ENCODE measurements at places on chromosomes 16 and 17.

DNA sequence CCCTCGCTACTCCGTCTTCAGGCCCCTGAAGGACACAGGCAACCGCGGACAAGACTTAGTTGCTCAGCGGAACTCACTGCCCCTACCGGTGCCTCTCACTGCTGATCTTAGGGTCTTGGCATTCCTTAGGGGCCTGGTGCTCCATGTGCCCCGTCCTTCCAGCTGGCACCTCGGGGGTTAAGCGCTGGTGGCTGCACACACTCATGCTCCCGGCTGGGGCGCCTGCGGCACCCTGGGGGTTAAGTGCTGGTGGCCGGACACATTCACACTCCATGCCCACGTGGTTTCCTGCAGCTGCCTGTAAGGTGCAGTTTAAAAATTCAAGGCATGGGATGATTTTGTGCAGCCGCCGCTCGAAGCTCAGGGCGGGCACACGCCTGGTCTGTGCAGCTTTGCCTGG lies 45.1 kb downstream of the BAIAP2 start:
- DNase-seq: no peak

- DNase-seq: no peak
Measured at GRCh38 chr17:63075969-63076368, 109.9 kb downstream of the TANC2 start.

DNA sequence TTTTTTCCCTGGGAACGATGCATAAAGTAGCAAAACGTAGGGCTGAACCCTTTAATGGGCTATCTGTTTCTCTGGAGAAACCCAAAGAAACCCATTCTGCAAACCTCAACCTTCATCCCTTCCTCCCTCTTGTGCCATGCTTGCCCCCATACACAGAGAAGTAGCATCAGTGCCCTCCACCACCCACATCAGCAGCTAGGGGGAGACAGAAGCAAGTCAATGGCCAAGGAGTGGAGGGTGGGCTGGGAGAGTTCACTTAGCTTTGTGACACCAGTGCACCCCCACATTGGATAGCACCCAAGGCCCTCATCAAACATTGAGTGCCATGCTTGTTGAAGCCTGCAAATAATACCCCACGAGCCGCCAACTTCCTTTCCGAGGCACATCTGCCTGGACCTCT lies 282.4 kb downstream of the ABCC12 start:
- DNase-seq: no peak

GRCh38 chr17:42178817-42179216 lies 2.1 kb downstream of the KCNH4 start:
- no peak for DNase-seq

DNA sequence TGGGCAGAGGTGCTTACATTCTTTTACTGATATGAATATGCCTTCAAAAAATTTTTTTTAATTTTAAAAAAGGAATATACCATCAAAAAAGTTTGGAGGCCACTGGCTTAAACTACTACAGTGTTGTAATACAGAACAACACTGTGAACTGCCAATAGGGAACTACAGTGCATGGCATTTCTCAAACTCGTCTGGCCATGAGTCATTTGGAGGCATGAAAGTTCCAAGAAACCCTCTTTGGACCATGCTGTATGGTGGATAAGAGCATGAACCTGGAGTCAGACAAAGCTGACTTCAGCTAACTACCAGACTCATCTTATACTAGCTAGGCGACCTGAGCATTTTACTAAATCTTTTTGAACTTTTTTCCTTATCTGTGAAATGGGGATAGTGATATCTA lies 9.2 kb upstream of the NF1 start:
- DNase-seq: no peak

GRCh38 chr16:20307240-20307671 lies 20.1 kb downstream of the GP2 start:
- no peak for DNase-seq

GRCh38 chr17:7167832-7168231 lies 11.3 kb downstream of the ASGR1 start:
- DNase-seq: no peak

DNA sequence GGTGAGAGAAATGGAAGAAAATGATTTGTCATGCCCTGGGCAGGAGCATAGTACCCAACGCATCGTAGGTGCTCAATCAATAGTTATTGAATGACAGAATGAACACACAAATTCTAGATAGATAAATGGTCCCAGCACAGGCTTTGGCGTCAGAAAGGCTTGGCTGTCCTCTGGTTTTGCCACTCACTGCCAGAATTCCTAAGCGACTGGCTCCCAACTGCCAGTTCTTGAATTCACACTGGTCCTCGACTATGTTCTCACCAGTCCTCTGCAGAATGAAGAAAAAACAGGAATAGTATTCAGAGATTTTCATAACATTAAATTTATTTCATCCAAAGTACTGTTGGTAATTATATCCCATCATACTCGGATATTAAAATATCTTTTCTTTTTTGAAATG lies 163.1 kb upstream of the NOL11 start:
- no peak for DNase-seq

DNA sequence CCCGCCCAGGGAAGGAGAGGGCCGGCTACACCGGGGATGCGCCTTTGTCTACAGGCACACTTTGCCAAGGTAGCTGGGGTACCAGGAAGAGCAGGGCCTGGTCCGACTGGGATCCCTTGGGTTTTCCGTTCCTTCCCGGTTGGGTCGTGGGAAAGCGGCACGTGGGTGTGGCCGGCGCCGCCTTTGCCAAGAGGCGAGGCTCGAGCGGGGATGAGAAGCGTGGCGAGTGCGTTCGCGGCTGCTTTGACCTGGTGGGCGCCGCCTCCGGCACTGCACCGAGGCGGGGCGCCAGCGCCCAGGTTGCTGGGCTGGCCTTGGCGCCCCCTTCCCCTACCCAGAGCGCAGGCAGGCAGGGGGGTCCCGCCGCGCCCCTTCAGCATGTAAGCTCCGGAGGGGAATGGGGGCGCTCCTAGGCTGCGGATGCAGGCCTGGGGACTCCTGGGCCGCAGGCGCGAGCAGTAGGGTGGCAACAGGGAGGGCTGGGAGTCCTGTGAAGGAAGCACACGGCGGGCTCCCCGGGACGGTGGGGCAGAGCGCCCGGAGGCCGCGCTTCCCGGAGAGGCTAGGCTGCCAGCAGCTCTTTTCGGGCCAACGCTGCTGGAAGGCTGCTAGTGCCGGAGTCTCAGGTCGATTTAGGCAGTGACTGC lies 2.0 kb downstream of the HAS3 start:
- DNase-seq: no peak

DNA sequence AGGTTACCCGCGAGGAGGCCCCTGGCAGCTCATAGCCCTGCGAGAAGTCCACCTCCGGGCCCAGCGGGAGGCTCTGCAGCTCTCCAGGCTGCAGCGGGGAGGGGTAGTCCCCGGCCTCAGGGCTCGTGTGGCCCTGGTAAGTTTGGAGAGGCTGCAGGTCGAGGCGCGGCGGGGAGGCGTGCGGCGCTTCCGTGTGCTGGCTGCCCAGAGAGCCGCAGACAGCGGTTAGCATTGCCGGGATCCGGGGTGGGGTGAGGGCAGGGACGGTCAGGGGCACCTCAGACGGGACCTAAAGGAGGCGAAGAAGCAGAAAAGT lies 2.8 kb downstream of the SP6 start:
- no peak for DNase-seq

- DNase-seq: no peak
Measured at GRCh38 chr16:66569131-66569530, 2.9 kb downstream of the CMTM1 start.

DNA sequence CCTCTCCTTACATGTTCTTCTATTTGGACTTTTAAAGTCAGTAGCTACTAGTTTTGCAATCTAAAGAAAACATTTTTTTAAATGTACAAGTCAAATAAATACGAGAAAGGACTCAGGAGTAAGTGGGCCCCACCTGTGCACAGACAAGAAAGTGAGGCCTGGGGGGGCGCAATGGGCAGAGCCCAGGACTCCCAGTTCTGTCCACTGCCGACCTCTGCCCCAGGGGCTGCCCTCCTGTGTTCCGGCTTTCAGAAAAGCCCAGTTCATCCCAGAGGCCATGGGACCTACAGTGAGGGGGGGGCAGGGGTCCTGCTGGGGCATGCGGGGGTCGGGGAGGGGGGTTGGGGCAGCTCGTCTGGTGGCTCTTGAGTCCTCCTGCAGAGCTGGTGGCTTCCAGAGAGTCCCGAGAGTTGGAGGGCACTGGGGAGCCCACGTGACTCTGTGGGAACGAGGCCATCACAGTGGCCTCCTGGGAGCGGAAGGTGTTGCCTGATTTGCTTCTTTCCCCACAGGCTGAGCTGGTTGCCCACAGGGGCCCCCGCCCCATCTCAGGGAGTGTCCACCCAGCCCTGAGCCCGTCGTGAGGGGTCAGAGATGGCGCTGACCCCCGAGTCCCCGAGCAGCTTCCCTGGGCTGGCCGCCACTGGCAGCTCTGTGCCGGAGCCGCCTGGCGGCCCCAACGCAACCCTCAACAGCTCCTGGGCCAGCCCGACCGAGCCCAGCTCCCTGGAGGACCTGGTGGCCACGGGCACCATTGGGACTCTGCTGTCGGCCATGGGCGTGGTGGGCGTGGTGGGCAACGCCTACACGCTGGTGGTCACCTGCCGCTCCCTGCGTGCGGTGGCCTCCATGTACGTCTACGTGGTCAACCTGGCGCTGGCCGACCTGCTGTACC lies 2.4 kb downstream of the UTS2R start:
- DNase-seq: no peak

DNA sequence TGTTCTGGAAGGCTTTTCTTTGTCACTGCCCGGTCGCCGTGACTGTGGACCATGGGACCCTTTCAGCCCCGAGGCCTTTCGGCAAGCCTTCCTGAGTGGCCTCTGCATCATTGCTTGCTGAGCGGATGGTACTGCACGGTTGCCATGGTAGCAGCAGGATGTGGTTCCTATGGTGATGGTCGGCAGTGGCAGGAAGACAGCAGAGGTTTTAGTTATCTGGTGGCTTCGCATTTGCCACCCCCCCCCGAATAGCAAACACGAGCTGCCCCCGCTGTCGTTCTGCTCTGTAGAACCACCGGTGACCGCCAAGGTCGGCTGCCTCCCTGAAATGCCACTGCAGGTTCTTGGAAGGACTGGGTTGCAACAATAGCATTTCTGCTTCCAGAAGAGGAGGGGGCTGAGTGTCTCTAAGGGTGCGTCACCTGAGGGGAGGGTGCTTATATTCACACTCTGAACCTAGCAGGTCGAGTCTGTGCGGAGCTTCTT lies 76.6 kb downstream of the CMIP start:
- DNase-seq: peak; percentile 61

DNA sequence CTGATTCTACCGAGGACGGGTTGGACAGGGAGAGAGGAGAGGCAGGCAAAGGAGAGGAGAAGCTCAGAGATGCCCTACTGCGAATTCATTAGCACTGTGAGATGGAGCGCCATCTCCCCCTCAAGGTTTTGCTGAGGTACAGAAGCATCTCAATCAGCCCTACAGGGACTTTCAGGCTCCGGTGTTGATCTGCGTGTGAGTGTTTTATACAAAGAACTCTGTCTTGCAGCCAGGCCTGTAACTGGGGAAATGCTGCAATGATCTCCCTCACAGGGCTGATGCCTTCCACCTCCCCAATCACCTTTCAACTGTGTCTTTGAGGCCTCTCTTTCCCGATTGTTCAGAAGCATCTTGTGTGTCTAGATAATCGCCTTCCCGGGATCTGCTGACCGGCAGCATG lies 74.8 kb downstream of the IRX6 start:
- DNase-seq: no peak

DNA sequence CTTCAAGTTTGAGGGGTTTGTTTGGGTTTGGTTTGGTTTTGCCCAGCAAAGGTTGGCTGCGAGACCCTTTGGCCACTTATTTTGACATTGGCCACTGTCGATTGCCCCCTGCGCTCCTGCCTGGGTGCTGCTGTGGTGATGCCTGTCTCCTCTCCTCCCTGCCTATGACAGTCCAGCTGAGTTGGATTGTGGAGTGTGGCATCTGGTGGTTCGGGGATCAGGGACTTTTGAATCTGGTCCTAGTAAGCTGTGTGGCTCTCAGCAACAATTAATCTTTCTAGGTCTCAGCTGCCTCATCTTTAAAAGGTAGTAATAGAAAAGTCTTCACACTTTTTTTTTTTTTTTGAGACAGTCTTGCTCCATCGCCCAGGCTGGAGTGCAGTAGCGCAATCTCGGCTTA lies 27.1 kb downstream of the CDK5RAP3 start:
- no peak for DNase-seq

DNA sequence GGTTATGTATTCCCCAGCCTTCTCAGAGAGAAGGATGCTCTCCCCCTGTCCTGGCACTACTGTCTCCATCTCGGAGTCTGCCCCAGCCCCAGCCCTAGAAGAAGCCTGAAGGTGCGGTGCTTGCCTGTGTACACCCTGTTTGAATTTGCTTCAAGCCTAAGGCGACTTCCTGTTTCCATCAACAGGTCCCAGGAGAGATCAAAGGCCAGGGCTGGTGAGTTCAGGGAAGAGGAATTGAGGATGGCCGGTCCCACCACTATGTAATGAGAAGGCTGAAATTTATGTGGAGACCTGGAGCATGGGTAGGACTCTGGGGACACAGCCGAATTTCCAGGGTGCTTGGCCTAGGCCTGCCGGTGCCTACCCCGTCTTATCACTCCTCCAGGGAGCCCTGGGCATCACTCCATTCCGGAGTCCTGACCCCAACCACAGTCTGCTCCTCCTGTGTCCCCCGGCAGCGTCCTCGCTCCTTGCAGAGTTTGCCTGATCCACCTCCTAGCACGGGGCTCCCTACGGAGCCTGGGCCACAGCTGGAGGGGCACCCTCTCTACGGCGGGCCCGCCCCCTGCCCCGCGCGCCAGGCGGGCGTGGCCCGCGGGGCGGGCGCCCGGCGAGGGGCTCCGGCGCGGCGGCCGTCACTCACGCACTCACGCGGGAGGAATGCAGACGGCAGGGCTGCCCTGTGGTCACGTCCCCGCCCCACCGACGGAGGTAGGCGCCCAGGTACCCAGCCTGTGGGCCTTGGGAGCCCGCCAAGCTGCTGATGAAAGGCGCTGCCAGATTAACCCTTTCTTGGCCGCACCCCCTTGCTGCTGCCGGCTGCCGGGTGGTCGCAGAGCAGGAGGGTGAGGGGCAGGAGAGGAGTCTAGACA lies 53.8 kb upstream of the TAC4 start:
- DNase-seq: no peak

DNA sequence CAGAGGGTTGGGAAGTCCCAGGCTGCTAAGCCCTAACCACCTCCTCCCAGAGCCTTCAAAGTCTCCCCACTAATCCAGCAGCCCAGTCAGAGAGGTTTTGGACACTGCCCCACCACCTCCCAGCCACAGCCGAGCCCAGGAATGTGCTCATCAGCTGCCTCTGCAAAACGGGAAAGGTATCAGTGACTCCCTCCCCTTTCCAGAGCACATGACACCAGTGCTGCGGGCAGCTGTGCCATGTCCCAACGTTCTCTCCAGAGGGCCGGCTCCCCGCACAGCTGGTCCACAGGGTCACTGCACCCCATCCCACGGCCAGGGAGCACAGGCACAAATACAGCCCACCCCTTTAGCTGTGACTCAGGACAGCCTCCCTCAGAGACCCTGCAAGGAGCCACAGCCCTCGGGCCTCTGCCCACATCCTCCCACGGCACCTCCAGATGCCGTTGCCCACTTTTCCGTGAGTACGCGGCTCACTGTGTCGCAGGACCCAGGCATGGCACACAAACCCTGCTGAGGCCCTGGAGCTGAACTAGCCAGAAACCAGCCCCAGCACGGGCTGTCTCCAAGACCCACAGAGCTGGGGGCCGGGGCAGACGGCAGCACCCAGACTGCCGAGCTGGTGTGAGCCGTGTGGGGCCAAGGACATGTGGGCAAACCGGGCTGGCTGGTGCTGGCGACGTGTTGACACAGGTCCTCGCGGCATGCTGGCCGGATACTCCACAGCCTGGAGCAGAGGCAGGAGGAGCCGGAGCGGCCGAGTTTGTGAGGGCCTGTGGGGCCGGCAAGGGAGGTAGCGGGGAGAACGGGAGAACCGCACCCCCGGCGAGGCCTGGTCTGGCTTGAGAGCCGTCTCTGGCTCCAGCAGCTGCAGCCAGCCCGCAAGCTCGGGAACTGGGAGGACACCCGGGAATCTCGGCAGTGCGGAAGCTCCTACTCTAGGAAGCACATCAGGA lies 6.3 kb upstream of the PPP1R27 start:
- no peak for DNase-seq
